ENCODE measurements at places on chromosomes 4 and X. TPM values are rescaled to one million over a fixed set of nuclear protein-coding genes. Genes with fewer than 3 reads are reported as not detected.
A peak's percentile ranks its signal among the peaks of the same experiment; 100 is the strongest.

DNA sequence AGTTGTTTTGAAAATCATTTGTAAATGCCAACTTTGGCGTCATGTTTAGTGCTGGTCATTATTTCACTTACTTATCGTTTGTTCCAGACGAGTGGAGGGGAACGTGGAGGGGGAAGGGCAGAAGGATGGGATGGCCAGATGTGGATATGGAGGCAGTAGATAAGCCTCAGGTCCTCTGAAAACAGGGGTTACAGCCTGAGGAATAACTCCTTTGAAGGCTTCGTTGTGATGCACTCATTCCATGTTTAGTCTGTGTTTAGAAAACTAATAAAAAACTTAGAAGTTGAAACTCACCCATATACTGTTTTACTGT, 1.1 kb downstream of the MOB1B start:
- no peaks in the 10 kb centered on the region for H3K27me3 ChIP-seq
- H3K4me1 ChIP-seq, result peaks cover 18% of the 10 kb centered on the region
- no peak overlapping the region for H3K27ac ChIP-seq
- no peaks in the 10 kb centered on the region for H3K36me3 ChIP-seq
- no peak for DNase-seq

- no peak overlapping the region for H3K4me3 ChIP-seq
- H3K4me1 ChIP-seq, result no peaks in the 10 kb centered on the region
- H3K27ac ChIP-seq, result no peak overlapping the region
- H3K36me3 ChIP-seq, result no peaks in the 10 kb centered on the region
Measured at GRCh38 chrX:85996555-85996954, 50.8 kb downstream of the CHM start.

DNA sequence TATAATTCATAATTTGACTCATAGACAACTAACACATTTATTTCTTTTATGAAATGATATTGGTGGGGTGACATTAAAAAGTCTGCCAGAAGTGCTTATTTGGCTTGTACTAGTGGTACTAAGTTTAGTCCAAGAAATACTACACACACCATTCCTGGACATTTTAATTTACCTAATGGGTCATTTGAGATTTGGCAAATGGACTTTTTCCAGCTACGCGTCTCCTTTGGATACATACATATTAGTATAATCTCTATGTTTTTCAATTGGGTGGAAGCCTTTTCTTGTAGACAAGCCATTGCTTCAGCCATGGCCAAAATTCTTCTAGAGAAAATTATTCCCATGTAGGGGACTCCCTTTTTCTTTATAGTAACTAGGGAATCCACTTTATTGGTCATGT, 968.5 kb downstream of the C4orf33 start:
- no peaks in the 10 kb centered on the region for H3K27me3 ChIP-seq
- H3K27ac ChIP-seq, result no peak overlapping the region
- no peak overlapping the region for H3K4me3 ChIP-seq

GRCh38 chr4:99649778-99650177, 7.8 kb downstream of the C4orf54 start:
- no peaks in the 10 kb centered on the region for H3K4me1 ChIP-seq
- DNase-seq, result no peak
- peaks cover 19% of the 10 kb centered on the region for H3K27me3 ChIP-seq
- H3K27ac ChIP-seq, result no peak overlapping the region

MAGIX gene
- total RNA-seq, result 0.56 TPM

DNA sequence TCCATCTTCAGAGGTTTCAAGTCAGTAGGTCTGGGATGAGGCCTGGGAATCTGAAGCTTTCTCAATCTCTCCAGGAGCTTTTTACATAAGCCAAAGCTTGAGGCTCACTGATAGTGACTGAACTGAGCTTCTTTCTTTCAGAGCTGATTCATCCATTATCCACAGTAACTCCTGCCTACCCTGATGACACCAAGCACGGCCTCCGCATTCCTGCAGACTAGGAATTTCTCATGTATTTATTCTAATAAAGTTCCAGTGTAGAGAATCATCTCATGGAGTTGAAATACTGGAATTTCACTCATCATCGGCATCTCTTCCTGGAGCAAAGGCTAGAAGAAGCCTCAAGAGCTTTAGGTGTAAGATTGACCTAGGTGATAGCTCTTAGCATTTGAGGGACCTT, 12.1 kb upstream of the DCTD start:
- no peak overlapping the region for H3K4me3 ChIP-seq
- no peak for DNase-seq
- peaks cover 17% of the 10 kb centered on the region for H3K27me3 ChIP-seq
- no peaks in the 10 kb centered on the region for H3K36me3 ChIP-seq
- peaks cover 5% of the 10 kb centered on the region for H3K4me1 ChIP-seq
- H3K27ac ChIP-seq, result no peak overlapping the region

DNA sequence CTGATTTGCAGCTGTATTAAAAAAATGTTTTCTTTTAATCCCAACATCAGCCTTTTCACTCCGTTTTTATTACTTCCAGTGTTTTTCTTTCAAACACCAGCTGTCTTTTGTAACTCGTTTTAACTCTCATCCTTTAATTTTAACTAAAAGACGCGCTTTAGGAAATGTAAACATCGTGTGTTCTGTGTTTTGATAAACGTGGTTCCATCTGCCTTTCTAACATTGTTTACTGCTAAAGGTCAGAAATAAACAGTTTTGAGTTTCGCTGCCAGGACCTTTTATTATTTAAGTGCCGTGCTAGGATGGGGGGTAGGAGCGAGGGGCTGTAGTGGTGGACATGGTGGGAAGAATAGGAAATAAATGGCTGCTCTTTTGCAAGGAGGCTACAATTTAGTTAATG, 1.5 kb downstream of the N4BP2 start:
- no peaks in the 10 kb centered on the region for H3K27me3 ChIP-seq
- H3K4me1 ChIP-seq, result peaks cover 21% of the 10 kb centered on the region
- H3K36me3 ChIP-seq, result no peaks in the 10 kb centered on the region
- H3K27ac ChIP-seq, result peak overlapping the region; percentile 76
- H3K4me3 ChIP-seq, result peak overlapping the region; percentile 97

DNA sequence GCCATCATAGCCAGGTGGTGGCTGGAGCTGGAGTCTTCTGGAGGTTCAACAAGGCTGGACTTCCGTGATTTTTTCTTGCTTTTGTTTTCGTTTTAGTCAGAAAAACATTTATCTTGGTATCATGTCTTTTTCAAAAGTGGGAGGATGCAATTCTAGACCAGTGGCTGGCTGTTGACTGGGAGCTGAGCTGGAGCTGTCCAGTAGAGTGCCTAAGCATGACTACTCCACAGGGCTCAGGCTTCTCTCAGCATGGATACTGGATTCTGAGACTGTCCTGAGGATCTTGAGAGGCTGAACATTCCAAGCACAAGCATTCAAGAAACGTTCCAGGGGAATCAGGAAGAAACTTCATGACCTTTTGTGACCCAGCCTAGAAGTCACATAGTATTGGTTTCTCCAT, 598.1 kb downstream of the MID1IP1 start:
- no peak overlapping the region for H3K4me3 ChIP-seq
- H3K27me3 ChIP-seq, result no peaks in the 10 kb centered on the region
- no peaks in the 10 kb centered on the region for H3K36me3 ChIP-seq
- no peak overlapping the region for H3K27ac ChIP-seq
- no peaks in the 10 kb centered on the region for H3K4me1 ChIP-seq

FRMPD3 gene
- total RNA-seq, result 1.0 TPM

- H3K36me3 ChIP-seq, result no peaks in the 10 kb centered on the region
- H3K27ac ChIP-seq, result no peak overlapping the region
Measured at GRCh38 chr4:126470862-126471261, 1156.1 kb downstream of the FAT4 start.
